ENCODE measurements at places on chromosomes 5 and 9. TPM values are rescaled to one million over a fixed set of nuclear protein-coding genes. Genes with fewer than 3 reads are reported as not detected.

PRR16 gene
- total RNA-seq, result 7.3 TPM

FLT4 gene
- total RNA-seq, result 0.17 TPM

OTP gene
- total RNA-seq, result not detected

COL5A1 gene
- 63.7 TPM for total RNA-seq

POLR3G gene
- 4.9 TPM for total RNA-seq

GPX3 gene
- total RNA-seq, result 126 TPM

FRMD3 gene
- total RNA-seq, result 0.66 TPM

LAMC3 gene
- under 0.01 TPM for total RNA-seq

TICAM2 gene
- 8.8 TPM for total RNA-seq

GABRA6 gene
- not detected for total RNA-seq

PCDHB7 gene
- 1.5 TPM for total RNA-seq

Measured in fibroblast of lung (primary cell).